ENCODE measurements at places on chromosomes 16 and 17. TPM values are rescaled to one million over a fixed set of nuclear protein-coding genes. Genes with fewer than 3 reads are reported as not detected.

MMP28 gene
- total RNA-seq = 12.4 TPM

TP53TG3C gene
- total RNA-seq = not detected

TRPV3 gene
- total RNA-seq = 0.11 TPM

NF1 gene
- 133 TPM for total RNA-seq

DNA sequence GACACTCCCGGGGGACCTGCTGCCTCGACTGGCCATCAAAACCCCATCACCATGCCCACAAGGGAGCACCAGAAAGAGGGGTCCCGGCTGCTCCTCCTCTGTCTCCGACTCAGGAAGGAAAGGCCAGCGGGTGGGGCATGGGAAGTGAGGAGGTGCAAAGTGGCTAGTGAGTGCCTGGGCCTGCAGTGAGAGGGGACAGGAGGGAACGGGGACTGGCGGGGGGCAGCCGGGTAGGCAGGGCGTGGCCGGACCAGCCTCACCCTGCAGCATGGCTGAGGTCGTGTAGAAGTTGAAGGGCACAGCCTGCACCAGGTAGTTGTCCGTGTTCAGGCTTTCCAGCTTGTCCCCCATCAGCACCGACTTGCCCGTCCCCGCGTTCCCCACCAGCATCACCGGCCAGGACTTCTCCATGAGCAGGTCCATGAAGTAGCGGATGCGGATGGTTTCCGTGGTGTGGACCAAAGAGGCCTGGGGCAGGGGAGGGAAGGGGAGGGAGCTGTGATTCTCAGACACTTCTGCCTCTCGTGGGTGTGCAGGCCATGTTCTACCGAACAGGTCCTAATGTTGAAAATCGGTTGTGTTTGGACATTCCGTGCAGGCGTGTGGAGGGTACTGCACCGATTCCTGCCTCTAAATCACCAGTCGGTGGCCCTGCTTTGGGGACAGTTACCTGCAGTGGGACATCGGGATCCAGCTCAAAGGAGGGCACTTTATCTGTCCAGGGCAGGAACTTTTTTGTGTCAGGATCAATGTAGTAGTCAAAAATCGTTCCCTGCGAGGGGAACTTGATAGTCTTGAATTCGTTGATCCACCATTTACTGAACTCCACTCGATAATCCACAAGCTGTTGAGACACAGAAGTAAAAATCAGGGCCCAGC is 91.7 kb downstream of the DNAH17 start:
- DNase-seq = no peak

BRIP1 gene
- 0.40 TPM for total RNA-seq

- no peak for DNase-seq
These were observed 70.0 kb downstream of the CNGB1 start for GRCh38 chr16:57900796-57901479.

GRCh38 chr16:54632322-54633220 is 298.1 kb upstream of the IRX5 start:
- DNase-seq = no peak

All from thyroid gland (tissue), 4 donors.